Breast epithelium (tissue), 4 donors: ENCODE measurements at places on chromosomes 11 and 22. TPM values are rescaled to one million over a fixed set of nuclear protein-coding genes. Genes with fewer than 3 reads are reported as not detected.

Gene CRYBB1
- total RNA-seq: 2.6 TPM

DNA sequence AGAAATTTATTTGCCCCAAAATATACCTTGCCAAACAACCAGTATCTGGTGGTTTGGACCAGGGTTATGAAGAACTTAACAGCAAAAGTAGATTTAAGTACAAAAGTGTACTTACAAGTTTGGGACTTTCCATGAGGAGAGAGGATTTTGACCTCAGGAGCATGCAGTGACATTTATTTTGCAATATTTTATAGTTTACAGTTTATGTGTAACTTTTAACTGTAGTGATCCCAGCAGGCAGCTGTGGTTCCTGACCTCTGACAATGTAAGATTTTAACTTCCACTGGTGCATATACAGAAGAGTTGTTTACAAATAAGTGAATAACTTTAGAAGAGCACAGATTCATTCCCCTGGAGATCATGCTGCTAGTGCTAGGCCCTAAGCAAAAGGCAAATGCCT, 6.7 kb downstream of the OR8D1 start:
- no peak for DNase-seq

- peak; percentile 67 for DNase-seq
Measured at GRCh38 chr22:42366806-42367581, 65.2 kb downstream of the NFAM1 start.

DNA sequence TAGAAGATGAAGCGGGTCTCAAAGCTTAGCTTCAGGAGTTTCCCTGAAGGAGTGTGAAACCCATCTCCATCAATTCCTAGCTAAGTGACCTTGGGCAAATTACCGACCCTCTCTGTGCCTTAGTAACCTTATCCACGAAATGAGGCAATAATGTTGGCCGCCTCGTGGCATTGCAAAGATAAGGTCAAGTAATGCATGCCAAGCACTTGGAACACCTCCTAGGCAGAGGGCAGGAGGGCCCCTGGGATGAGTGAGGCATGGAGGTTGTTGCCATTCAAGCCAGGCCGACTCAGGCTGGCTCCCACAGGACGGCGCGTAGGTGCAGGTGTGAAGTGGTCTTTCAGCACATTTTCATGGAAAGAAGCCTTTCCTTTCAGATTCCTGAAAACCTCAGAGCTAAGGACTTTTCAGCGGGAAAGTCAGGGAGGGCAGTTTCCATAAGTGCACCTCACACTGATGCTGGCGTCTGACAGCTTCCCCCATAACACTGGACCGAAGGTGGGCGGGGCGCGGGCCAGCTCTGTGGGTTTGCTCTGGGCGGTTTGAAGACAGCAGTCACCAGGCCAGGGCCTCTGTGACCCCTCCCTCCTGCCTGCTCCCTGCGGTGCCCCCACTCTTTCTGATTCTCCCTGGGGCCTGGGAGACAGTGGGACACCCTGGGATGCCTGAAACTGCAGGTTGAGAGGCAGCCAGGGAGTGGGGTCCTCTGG, 25.2 kb downstream of the RPS6KA4 start:
- no peak for DNase-seq

- no peak for DNase-seq
Measured at GRCh38 chr11:120511820-120512738, 531 bp downstream of the GRIK4 start.

GRCh38 chr11:132300283-132300682, 929.9 kb downstream of the NTM start:
- no peak for DNase-seq

DNA sequence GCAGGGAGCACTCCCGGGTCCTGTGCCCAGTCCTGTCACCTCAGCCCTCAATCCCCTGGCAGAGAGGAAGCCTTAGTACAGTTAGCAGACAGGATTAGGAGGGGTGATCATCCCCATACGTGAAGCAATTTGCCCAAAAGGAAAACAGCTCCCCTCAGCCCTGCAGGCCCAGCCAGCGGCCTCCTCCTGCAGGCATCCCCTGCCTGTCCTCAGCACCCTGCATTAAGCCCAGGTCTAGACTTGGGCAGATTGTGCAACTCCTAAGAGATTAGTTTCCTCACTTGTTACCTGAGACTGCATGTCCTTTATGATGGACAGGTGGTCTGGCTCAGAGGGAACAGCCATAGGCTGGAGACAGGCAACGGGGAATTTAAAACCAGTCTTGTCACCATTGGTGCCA, 95.5 kb upstream of the TMEM45B start:
- no peak for DNase-seq

DNA sequence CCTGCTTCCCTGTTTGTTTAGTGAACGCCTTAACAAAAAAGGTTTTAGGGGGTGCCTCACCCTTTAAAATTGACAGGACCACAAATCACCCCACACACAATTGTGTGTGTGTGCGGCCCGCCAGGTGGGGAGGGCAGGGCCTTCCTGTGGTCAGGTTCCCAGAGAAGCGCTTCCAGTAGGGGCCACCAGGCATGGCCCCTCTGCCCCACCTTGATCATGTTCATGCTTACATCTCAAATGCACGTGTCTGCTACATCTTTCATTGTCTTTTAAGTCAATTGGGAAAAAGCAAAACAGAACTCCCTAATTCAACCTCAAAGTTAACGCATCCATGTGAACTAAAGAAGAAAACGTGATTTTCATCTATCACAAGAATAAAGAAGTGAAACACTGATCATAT, 1335.3 kb downstream of the TBC1D22A start:
- DNase-seq: peak; percentile 25

- DNase-seq: no peak
Measured at GRCh38 chr22:36773935-36774334, 2.0 kb downstream of the IFT27 start.

- no peak for DNase-seq
Measured at GRCh38 chr11:102322560-102322959, 5.3 kb downstream of the BIRC3 start.

GRCh38 chr11:95584589-95584988, 205.0 kb downstream of the FAM76B start:
- no peak for DNase-seq

DNA sequence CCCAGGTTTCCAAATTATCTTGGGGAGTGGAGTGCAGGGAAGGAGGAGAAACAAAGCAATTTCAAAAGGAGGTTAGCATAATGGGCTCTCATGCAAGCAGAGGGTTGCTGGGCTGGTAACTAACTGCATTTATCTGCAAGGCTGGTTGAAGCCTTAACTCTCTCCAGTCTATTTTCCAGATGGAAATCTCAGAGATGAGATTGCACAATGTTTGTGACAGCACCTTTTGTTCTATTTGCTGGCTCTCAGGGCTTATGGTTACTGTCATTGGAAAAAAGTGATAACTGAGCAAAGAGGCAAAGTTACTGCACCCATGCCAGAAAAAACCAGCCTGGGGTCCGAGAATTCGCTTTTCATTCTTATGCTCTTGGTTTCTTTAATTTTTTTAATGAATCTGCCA, 33.2 kb downstream of the ABCC8 start:
- DNase-seq: no peak

GRCh38 chr22:39325392-39325932, 6.0 kb upstream of the RPL3 start:
- DNase-seq: no peak

- no peak for DNase-seq
Measured at GRCh38 chr11:31240340-31240904, 129.1 kb downstream of the DCDC1 start.

DNA sequence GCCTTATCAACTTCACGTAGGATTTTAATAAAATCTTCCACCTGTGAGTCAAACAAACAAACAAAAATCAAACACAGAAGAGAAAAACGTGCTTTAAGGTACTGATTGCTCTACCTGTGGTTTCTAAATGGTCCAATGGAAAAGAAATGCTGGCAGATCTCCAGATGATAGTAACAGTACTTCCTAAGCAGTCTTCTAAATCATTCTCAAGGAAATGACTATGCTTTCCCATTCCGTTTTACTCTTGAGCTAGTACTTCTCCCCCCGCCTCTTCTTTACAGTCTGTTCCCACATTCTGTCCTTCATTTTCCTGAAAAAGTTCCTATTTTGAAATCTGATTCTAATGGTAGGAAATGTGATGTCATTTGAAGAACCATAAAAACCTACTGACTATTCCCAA, 25.4 kb downstream of the SAAL1 start:
- DNase-seq: no peak

DNA sequence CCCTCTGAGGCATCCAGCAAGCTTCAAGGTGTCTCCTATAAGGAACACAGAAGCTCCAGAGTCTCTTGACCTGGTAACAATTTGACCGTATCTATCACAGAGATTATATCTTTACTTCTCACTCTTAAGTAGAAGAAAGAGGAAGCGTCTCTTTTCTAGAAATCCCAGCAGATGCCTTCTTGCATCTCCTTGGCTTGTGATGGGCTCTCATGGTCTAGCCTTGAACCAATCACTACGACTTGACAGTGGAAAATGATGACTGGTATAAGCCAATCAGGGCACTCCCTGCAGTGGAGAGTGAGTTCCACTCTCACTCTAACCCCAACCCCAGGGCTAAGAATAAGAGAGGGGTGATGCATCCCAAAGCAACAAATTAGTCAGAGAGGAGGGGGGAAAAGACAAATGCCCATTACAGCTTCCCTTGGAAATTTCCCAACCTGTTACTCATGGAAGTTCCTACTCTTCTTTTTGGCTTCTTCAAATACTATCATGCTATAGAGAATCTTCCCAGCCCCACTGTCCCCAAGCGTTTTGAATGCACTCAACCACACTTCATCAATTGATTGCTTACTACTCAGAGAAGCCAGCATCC, 293.5 kb downstream of the MN1 start:
- no peak for DNase-seq
